NCI-H2107 (cell line): ENCODE measurements at places on chromosomes 11 and 22.

DNA sequence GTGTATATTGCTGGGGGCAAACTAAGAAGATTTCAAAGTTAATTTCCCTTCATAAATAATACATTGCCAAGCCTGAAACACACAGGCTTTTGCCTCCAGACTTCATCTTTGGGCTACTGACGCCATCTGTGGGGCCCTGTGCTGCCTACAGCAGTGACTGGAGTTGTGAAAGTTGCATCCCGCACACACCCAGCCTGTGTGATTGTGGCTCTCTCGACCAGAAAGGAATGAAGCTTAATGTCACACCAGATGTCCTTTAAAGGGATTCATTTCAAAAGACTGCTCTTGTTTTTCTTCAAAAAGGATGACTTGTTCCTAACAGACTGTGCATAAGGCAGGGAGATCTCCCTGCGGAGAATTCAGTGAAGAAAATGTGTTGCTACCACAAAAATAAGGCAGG, 210.5 kb downstream of the FAM181B start:
- no peak for DNase-seq

- no peak for DNase-seq
Measured at GRCh38 chr11:46259971-46260560, 17.4 kb upstream of the CREB3L1 start.

GRCh38 chr11:134665188-134665535, 253.1 kb upstream of the B3GAT1 start:
- DNase-seq = no peak

DNA sequence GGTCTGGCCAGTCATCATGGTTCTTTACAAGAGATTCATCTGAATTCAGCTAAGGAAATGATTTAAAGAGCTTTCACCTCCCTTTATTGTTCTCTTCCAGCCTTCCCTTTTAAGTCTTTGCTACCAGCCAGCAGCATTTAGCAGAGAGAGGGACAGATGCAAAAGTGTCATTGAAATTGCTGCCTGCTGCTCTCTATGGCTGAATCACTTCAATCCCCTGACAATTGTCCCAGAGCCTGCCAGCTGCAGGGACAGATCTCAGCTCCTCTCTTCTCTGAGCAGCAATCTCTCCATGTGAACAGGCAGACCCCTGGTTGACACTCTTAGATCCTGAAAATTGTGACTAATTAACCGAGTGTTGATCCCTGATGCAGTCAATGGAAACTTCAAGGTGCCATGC, 816.9 kb upstream of the CCDC90B start:
- DNase-seq = no peak

GRCh38 chr11:104694259-104695064, 203.8 kb downstream of the CASP12 start:
- no peak for DNase-seq

DNA sequence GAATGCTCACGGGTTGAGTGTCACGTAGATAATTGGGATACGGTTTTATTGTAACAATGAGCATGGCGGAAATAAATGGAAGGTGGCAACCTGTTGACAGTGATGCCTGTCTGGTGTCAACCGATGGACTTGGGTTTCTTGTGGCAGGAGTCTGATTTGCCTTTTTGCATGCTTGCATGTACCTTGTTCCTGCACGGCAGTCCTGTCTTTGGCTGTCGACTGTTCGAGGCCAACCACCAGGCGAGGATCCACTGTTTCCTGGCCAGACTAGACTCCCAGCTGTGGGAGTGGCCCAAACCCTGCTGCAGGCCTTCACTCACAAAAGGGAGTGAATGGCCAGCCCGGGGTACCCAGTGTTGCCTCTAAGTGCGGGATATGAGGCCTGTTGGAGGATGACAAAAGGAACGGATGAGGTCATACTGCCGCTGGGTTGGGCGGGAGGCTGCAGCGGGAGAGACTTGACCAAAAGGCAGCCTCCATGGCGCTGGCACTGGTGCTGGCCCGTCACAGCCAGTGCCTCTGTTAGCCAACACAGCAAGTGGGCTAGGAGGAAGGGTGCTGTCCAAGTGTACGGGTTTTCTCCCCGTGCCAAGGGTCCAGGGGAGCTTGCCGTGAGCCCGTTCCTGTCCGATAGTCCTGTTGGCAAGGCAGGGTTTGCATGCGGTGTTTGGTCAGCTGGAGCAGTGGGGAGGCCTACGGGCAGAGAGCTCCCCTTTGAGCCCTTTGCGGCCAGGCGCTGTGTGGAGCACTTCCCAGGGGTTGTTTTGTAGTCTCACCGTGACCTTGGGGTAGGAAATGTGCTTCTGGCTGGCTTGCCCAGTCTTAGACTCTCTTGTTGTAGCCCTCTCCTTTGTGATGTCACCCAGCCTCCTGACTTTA, 974 bp downstream of the DGCR8 start:
- peak; percentile 19 for DNase-seq

- no peak for DNase-seq
Measured at GRCh38 chr11:131665344-131665968, 295.0 kb downstream of the NTM start.

DNA sequence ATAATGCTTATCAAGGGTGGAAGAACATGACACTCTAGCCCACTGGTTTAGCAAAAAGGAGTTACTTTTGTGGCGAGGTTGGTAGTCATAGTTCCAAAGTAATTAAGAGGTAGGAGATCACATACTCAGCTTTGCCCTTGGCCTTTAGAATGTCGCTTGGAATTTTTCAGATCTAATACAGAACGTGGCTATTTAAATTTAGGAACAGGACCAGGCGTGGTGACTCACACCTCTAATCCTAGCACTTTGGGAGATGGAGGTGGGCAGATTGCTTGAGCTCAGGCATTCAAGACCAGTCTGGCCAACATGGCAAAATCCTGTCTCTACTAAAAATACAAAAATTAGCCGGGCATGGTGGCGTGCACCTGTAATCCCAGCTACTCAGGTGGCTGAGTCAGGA, 26.1 kb upstream of the ZNRF3 start:
- no peak for DNase-seq
